Activated T-cell treated with anti-CD3 and anti-CD28 coated beads for 48 hours (primary cell): ENCODE measurements at places on chromosomes 4 and X.

DNA sequence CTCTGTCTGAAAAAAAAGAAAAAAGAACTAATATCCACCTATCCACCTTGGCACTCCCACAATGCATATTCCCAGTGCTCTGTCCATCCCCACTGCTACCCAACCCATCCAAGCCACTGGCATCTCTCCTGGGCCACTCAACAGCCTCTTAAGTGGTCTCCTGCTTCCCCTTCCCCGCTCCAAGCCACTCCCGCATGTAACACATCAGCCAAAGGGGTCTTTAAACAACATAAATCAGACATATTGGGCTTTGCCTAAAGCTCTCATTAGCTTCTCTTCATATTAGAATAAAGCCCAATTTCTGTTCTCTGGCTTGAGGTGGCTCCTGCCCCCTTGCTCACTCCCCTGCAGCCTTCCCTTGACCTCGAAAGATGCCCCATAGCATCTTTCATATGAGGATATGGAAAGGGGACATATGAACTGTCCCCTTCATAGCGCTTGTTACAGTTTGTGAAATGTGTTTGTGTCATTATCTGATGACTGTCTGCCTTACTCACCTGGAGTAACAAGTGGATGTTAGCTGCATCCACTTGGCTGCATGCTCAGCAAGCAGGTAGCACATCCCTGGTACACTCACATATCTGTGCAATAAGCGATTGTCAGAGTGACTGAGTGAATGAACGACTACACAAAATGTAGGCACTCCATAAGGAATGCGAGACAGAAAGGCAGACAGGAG, 3.1 kb downstream of the BLOC1S4 start:
- no peak for DNase-seq

- no peak for DNase-seq
Observed at GRCh38 chr4:94558392-94558904, 106.7 kb downstream of the PDLIM5 start.

DNA sequence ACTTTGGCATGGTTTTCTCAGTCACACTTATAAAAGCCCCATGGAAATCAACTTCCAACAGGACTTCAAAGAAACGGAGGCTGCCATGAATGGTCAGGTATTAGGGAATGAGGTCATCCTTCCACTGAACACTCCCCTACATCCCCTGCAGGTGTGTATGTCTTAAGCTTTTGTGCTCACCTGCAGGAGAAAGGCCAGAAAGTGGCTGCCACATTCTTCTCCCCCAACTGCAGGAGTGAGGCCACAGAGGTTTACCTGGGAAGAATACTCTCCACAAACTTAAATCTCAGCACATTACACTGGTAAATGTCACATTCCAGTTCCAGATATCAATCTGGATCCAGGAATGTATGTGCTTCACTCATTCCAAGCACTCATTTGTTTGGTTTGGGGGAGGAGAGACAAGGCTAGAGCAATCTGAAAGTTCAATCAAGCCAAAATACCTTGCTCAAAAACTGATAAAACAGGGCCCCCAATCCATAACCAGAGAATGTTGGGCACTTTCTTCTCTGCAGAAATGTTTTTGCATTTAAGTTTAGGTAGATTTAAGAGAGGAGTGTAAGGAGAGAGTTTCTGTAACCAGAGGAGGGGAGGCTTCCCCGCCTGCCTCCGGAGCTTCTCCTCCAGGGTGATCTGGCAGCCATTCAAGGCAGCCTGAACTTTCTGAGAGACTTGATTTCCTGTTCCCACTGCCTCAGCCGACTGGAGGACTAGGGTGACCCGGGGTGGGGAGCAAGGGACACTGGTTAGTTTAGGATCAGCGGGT, 15.4 kb downstream of the FAM9C start:
- no peak for DNase-seq

GRCh38 chrX:136742721-136743379, 37.9 kb downstream of the ARHGEF6 start:
- DNase-seq: no peak

DNA sequence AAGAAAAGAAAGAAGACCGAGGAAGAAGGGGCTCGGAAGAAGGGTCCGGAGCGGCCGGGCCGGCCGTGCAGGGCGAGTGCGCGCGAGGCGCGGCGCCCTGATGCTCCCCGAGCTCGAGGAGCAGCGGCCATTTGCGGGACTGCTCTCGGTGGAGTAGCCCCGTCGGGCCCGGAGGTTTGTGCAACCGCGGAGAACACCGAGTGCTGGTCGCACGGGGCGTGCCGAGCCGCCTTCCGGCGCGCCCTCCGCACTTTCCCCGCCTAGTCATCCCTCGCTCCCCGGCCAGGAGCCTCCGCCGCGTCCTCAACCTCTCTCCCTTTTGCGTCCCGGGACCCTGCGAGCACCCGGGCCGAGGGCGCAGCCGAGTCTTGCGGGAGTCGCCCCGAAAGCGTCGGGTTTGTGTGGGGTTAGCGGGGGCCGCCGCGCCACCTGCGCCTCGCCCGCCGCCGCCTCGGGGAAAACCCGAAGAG, 127.4 kb downstream of the LAS1L start:
- DNase-seq: peak; percentile 10

- DNase-seq: no peak
Observed at GRCh38 chr4:59608466-59608865, 1591.7 kb upstream of the ADGRL3 start.

GRCh38 chr4:10552591-10553280, 95.5 kb upstream of the ZNF518B start:
- no peak for DNase-seq

- DNase-seq: no peak
Observed at GRCh38 chr4:69910016-69910782, 20.7 kb upstream of the CSN1S1 start.

DNA sequence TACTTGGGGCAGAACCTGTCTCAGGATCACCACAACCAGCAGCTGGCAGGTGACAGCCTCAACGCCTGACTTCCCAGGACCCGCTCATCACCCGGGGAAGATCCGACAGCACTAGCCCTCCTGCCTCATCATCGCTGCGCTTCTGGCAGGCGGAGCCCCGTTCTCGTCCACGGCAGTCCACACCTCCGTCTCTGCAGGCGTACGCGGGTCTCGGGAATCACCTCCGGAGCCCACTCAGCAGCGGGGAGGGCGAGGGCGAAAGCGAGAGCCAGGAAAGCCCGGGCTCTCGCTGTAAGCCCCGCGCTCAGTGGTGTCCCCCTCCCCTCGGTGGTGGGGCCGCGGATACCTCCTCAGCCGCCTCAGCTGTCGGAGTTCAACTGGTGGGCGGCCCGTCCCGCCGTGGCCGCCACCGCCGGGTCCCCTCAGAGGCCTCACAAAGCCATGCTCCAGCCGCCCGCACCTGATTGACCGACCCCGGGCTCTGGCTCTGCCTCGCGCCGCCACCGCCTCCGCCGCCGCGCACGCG, 518 bp upstream of the CNKSR2 start:
- peak; percentile 6 for DNase-seq

- DNase-seq: no peak
Observed at GRCh38 chr4:67049446-67049845, 495.9 kb downstream of the CENPC start.

DNA sequence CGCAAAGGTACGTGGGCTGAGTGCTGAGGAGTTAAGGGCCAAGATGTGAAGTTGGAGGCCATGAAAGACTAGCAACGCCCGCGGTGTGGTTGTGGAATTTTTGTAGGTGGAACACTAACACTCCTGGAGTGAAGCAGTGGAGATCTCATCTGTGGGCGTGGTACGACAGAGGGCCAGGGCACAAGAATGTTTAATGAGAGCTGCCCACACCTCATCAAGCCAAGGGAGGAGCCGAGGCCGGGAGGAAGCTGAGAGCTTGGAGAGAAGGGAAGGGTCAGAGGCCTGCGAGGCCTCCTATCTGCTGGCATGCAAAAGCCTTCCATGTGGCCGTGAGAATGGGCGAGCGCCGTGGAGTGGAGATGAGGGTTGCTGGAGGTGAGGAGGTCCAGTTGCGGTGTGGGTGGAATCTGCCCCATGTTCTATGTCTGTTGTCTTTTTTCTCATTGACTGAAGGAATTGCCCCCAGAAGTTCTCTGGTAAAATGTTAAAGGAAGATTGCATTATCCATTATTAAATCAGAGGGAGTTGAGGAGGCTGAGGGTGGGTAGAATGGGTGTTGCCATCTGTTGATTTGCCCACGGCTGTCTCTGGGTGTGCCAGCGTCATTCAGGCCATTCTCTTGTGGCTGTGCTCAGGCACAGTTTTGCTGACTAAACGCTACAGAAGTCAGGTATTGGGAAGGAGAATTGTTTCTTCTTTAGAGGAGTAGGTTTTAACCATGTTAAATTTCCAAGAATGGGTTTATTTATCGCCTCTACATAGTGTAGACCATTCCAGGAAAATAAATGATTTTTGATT, 19.8 kb downstream of the SNX25 start:
- DNase-seq: no peak

DNA sequence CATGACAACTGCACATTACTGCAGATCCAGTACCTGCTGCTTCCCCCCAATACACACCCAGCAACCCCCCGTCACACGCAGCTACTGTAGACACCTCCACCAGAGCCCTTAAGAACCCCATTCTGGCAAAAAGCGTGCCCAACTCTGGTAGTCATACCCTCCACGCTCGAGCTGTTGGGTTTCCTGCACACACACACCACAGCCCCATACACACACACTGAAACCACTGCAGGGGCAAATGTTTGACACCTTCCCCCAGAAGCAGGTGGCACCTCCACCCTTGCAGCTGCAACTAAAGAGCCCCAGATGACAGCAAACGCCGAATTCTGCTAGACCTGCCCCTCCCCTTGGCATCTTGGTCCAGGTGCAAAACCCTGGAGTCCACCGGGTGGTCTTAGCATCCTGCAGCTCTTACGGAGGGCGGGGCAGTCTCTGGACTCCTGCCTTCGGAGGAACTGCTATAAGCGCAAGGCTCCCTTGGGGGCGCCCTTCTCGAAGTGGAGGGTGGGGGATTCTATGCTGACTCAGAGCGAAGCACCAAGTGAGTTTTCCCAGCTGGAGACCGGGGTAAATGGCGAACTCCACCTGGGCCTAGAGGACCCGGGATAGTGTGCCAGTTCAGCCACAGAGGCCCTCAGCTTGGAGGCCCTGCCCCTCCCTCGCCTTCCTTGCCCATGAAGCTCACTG, 1.5 kb downstream of the FRMPD3 start:
- no peak for DNase-seq

DNA sequence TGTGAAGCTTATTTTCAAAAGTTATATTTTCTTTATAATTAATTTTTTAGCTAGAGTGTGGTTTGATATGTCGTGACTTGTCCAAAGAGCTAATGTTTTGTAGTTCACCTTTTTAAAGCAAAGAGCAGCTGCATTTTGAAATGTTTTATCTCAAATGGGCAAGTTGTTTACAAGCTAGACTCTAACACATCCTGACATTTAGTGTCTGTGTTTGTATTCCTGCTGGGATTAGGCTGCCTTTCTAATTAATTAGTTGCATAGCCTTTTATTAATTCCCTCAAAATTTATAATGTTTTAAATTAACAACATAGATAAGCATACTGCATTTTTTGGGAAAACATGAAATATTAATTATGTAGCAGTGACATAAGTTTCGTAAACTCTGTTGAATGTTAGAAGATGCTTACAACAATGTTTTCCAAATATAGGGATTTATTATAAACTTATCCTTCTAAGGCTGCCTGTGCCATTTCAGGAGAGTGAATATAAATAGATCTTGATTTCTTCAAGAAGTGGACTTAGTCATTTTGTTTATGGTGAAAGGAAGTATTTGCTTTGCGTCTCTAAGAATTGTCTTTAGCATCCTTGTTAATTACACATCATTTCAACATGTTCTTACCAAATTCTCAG, 37.7 kb upstream of the NUDT6 start:
- no peak for DNase-seq

DNA sequence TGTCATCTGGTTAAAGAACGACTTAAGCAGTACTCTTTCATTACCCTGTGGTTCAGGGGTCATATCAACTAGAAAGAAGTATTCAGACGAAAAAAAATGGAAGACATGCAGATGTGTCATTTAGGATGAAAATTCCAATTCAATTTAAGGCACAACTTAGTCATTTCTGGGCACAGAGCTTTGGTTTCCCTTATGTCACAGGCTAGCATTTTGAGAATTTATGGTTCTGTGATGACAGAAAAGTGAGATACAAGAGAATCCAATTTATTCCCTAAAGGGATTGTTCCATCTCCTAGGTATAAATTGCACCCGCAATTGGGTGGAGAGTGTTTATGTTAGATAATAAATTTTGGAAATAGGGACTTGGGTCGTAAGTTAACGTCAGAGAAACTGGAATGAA, 306.6 kb downstream of the STK32B start:
- no peak for DNase-seq

DNA sequence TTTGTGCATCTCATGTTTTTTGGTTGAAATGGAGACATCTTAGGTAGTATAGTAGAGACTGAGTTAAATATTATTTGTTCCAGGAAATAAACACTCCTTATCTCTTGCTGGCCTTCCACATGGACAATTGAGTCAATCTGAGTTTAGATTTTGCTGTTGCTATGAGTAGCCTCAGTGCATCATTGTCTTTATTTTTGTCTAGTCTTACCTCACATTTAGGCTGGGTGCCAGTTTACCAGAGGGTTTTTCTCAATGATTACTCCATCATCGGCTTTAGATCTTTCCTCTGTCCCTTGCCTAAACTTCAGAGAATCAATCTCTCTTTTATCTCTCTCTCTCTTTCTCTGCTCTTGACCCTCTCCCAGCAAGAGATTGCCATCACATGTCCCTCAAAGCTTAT, 73.6 kb downstream of the GABRB1 start:
- no peak for DNase-seq

DNA sequence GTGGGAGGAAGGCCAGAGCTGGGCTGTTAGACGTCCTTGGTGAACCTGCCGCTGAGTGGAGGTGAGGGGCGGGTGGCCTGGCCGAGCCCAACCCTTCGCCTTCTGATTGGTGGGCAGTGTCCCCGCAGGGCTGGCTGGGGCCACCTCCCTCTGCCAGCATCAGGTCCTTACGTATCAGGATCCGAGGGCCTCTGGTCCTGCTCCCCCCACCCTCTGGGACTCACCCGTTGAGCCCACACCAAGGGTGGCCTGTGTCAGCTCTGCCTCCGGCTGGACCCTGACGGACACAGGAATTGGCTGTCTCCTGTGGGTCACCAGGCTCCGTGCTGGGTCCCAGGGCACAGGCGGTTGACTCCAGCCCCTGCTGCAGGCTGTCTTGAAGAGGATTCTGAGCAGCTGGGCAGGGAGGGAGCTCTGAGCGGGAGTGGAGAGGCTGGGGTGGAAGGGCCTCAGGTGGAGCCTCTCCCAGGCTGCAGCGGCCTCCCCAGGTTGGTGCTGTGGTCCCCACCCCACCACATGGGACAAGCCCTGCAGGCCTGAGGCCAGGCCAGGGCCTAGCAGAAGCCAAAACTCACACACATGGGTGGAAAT, 58.4 kb upstream of the NKX1-1 start:
- no peak for DNase-seq

GRCh38 chr4:145739845-145740244, 59.9 kb downstream of the C4orf51 start:
- DNase-seq: no peak

DNA sequence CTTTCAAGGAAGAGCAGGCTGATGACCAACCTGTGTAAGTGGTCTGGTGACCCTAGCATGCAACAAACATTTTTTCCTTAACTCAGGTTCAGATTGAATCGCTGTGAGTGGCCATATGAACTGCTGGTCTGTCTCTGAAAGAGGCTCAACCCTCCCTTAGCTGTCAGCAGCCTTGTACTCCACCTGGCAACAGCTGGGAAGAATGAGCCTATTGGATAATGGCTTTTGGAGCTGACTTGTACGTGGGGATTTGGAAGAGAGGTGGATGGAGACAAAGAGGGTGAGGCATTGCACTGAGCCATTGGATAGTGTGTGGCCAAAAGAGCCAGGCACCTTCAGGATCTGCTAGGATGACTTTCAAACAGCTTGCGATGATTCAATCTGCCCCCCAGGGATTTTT, 35.7 kb upstream of the BMP15 start:
- no peak for DNase-seq
